ENCODE measurements at places on chromosomes 11 and 22. TPM values are rescaled to one million over a fixed set of nuclear protein-coding genes. Genes with fewer than 3 reads are reported as not detected.
A peak's percentile ranks its signal among the peaks of the same experiment; 100 is the strongest.

DNA sequence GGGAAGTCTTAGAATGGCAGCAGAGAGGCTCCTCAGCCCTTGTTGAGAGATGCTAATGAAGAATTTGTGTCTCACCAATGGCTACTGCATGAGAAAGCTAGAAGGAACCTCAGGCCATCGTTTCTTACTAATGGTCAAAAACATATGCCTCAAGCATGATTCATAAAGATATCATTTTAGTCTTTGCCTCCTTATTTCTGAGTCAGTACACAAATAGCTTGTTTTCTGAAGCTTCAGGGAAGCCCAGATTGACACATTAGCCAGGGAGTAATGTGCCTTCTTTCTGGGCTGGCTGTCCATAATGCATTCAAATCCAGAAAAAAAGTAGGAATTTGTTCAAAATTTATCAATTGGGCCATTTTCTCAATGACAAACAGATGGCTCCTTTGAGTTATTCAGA is 169.4 kb upstream of the ZBED5 start:
- H3K27me3 ChIP-seq, result no peaks in the 10 kb centered on the region
- no peaks in the 10 kb centered on the region for H3K4me1 ChIP-seq
- DNase-seq, result no peak
- H3K36me3 ChIP-seq, result no peaks in the 10 kb centered on the region
- no peak overlapping the region for H3K4me3 ChIP-seq

Gene NAT10
- total RNA-seq, result 18.0 TPM

DNA sequence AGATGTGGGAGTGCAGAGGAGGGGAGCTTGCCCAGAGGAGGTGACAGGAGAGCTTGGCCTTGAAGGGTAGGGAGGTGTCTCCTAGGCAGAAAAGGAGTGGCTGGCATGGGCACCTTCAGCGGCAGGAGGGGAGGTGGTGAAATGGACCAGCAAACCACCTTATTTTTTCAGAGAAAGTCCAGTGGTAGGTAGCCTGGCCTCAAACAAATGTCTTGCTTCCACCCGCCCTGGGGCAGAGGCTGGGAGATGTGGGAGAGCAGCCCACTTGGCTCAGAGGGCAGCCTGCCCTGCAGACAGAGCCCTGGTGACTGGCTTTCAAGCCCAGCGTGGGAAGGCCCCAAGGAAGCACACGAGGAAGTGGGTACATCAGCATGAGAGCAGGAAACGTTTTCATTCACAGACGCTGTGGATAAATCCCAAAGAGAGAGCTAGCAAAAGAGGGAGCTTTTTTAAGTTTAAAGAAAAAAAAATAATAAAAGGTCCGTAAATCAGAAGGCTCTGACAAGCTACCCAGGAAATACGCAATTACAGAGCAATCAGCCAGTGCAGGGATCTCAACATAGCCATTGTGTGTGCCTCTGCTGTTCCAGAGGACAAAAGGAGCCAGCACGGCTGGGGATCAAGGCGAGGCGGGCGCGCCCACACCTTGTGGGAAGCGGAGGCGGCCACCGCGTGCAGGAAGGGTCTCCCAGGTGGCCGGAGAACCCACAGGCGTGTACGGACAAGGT is 238.7 kb upstream of the PLET1 start:
- no peak overlapping the region for H3K27ac ChIP-seq
- H3K36me3 ChIP-seq, result no peaks in the 10 kb centered on the region
- no peaks in the 10 kb centered on the region for H3K27me3 ChIP-seq

Gene NPAS4
- not detected for total RNA-seq

Gene AQP11
- 0.82 TPM for total RNA-seq

- no peaks in the 10 kb centered on the region for H3K36me3 ChIP-seq
- H3K27ac ChIP-seq, result no peak overlapping the region
- H3K27me3 ChIP-seq, result no peaks in the 10 kb centered on the region
- H3K4me1 ChIP-seq, result peaks cover 31% of the 10 kb centered on the region
Measured at GRCh38 chr11:100791103-100791502, 104.0 kb downstream of the ARHGAP42 start.

DNA sequence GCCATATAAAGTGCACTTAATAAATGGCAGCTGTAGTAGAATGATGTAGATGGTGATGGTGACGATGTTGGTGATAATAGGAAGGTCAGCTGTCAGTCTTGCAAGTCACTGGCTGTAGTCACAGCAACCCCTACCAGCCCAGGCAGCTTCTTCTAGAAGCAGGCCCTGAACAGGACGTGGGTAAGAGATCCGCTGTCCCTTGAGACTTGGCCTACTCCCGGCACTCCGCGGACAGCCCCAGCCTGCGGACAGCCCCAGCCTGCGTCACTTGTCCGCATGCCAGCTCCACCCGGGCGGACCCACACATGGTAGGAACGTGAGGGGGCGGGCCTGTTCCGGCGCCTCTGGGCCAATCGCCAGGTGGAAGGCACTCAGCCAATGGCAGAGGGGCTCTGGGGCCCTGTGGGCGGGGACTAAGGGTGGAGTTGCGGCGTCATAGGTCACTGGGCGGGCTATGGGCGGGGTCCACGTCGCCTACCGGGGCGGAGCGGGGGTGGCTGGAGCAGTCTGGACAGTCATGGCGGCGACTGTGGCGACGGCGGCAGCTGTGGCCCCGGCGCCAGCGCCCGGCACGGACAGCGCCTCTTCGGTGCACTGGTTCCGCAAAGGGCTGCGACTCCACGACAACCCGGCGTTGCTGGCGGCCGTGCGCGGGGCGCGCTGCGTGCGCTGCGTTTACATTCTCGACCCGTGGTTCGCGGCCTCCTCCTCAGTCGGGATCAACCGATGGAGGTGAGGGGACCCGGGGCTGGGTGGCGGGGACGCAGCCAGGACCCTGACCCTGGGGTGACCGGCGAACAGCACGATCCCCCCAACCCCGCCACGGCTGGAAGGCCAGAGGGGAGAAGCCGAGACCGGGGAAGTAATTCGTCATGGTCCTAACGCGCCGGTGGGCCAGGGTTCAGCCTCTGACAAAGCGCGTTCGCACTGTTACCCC is at the start of gene CRY2:
CRY2 (plus strand) TSS at position 502 of the 937 bp plus-strand sequence; CDS start at position 518, 16 bp downstream.
- peak; percentile 99 for DNase-seq
- H3K36me3 ChIP-seq, result no peaks in the 10 kb centered on the region

Gene MIAT
- total RNA-seq, result 0.25 TPM

- no peak for DNase-seq
- H3K27ac ChIP-seq, result no peak overlapping the region
- no peaks in the 10 kb centered on the region for H3K27me3 ChIP-seq
Measured at GRCh38 chr11:128294001-128294670, 293.2 kb downstream of the ETS1 start.

DNA sequence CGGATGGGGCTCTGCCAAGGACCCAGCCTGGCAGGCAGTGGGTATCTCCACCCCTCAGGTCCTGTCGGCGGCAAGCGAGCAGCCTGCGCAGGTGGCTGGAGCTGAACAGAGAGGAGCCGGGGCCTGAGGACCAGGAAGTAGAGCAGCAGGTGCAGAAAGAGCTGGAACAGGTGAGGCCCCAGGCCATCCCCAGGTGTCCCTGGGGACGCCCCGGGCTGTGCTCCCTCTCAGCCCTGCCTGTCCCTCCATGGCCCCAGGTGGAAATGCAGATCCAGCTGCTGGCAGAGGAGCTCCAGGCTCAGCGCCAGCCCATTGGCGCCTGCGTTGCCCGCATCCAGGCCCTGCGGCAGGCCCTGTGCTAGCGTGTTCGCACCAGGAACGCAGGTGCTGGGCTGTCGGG is 44.0 kb downstream of the PISD start:
- H3K27me3 ChIP-seq, result no peaks in the 10 kb centered on the region
- no peak overlapping the region for H3K27ac ChIP-seq
- no peak overlapping the region for H3K4me3 ChIP-seq
- no peaks in the 10 kb centered on the region for H3K4me1 ChIP-seq
- H3K36me3 ChIP-seq, result no peaks in the 10 kb centered on the region

Gene MS4A7
- total RNA-seq, result 7.3 TPM

Gene SHISAL1
- not detected for total RNA-seq

Gene SERHL2
- 1.7 TPM for total RNA-seq

Gene MRGPRX4
- not detected for total RNA-seq

DNA sequence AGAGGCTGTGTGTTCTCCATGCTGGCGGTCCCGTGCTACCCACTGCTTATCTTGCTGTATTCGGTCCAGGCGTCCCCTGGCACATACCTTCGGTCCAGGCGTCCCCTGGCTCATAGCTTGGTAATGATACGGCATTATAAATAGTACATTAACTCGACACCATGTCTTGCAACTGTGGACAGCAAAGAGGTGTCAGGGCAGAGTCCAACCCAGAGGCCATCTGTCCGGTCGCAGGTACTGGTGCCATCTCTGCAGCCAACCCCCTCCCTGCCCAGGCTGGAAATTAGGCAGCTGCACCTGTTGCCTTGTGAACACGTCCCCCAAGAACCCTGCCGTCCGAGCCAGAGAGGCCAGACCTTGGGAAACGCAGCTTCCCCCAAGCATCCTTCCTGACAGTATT is 634.3 kb downstream of the BRD1 start:
- no peaks in the 10 kb centered on the region for H3K36me3 ChIP-seq
- DNase-seq, result no peak
- no peaks in the 10 kb centered on the region for H3K27me3 ChIP-seq
- no peak overlapping the region for H3K27ac ChIP-seq
- H3K4me3 ChIP-seq, result no peak overlapping the region

Gene HOATZ
- total RNA-seq, result not detected

DNA sequence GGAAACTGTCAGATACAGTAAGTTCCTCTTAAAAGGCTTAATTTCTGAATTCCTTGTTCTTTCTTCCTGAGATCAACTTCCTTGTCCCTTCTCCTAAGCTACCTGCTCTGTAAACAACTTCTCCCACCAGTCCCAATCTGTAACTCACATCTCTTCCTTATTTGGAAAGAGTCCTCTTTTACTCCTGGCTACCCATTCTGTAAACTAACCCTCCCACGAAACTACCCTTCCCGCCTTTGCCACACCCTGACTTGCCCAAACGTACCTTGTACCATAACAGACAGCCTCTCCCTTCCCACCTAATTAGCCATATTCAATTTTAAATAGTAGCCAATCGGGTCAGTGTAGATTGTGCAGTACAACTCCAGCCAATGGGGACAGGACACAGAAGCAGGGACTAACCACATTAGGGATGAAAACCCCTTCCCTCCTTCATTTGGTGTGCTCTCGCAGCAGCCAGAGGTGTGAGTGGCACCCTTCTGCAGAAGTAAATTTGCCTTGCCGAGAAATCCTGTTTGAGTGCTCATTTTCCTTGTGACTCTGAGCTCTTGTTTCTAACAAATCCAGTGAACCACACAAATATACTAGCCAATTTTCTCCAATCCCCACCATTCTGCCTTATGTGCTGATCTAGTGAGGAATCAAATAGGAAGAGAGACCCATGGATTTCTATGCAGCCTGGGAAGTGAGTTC is 49.5 kb downstream of the ZNF280B start:
- no peaks in the 10 kb centered on the region for H3K4me1 ChIP-seq
- DNase-seq, result no peak
- H3K4me3 ChIP-seq, result no peak overlapping the region
- no peaks in the 10 kb centered on the region for H3K36me3 ChIP-seq

Gene OR51E2
- not detected for total RNA-seq

Gene VSIG10L2
- not detected for total RNA-seq

DNA sequence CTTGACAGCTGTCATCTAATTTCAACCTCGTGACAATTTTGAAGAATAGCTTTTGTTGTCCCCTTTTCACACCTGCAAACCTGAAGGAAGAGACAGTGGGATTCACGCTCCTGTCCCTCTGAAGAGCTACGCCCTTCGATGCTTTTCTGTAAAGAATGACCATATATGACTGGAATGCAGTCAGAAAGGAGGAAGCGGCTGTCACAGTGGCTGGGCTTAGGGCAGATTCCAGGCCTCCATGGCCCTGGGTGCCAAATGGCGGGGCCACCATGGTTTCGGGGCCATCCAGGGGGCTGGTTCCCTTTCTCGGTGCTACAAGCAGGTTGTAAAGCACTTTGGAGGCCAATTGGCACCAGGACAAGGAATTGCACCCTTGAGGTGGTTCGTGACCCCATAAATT is 22.2 kb upstream of the FGF19 start:
- no peak overlapping the region for H3K27ac ChIP-seq
- no peaks in the 10 kb centered on the region for H3K4me1 ChIP-seq
- H3K27me3 ChIP-seq, result peaks cover 25% of the 10 kb centered on the region
- H3K4me3 ChIP-seq, result no peak overlapping the region
- H3K36me3 ChIP-seq, result no peaks in the 10 kb centered on the region

Gene KCNA4
- 0.11 TPM for total RNA-seq

- no peaks in the 10 kb centered on the region for H3K27me3 ChIP-seq
- no peaks in the 10 kb centered on the region for H3K36me3 ChIP-seq
- H3K4me1 ChIP-seq, result no peaks in the 10 kb centered on the region
- no peak overlapping the region for H3K27ac ChIP-seq
- no peak overlapping the region for H3K4me3 ChIP-seq
- no peak for DNase-seq
Measured at GRCh38 chr11:57885298-57886050, 123.9 kb downstream of the CTNND1 start.

DNA sequence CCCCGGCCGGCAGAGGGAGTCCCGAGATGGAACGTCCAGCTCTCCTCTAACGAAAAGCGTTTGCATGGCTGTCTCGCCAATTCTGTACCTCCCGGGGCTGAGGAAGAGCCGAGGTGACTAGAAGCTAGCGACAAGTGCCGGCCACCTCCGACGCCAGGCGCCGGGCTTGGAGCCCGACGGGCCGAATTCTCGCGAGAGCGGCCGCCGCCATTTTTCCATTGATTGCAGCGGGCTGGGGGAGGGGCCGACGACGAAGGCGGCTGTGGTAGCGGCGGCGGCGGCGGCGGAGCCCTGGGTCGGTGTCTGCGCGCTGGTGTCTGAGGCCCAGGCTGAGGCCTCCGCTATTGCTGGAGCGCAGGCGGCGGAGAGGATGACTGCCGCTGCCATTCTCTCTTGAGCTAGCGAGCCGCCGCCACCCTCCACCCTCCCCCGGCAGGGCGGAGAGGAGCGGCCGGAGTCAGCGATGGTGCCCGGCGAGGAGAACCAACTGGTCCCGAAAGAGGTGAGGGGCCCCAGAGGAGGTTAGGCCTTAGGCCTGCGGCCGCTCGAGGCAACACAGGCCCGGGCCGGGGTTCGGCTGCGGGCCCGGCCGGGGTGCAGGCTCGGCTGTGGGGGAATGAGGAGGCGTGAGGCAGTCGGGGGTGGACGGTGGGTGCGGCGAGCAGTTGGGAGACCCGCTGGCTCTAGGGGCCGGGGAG is at the start of gene USP47:
USP47 (plus strand) TSS at position 250 of the 698 bp plus-strand sequence; CDS start at position 464, 214 bp downstream.
- DNase-seq, result peak; percentile 89
- H3K36me3 ChIP-seq, result no peaks in the 10 kb centered on the region
- peak within 1 kb of the TSS; percentile 99 for H3K27ac ChIP-seq
- peak within 1 kb of the TSS; percentile 97 for H3K4me3 ChIP-seq
- H3K4me1 ChIP-seq, result peaks cover 36% of the 10 kb centered on the region
- H3K27me3 ChIP-seq, result no peaks in the 10 kb centered on the region

- no peak overlapping the region for H3K4me3 ChIP-seq
- no peak for DNase-seq
- no peak overlapping the region for H3K27ac ChIP-seq
- H3K36me3 ChIP-seq, result no peaks in the 10 kb centered on the region
- H3K27me3 ChIP-seq, result no peaks in the 10 kb centered on the region
- H3K4me1 ChIP-seq, result no peaks in the 10 kb centered on the region
Measured at GRCh38 chr11:134632347-134633119, 220.5 kb upstream of the B3GAT1 start.
